ENCODE measurements at places on chromosomes 11 and 22.
A peak's percentile ranks its signal among the peaks of the same experiment; 100 is the strongest.

DNA sequence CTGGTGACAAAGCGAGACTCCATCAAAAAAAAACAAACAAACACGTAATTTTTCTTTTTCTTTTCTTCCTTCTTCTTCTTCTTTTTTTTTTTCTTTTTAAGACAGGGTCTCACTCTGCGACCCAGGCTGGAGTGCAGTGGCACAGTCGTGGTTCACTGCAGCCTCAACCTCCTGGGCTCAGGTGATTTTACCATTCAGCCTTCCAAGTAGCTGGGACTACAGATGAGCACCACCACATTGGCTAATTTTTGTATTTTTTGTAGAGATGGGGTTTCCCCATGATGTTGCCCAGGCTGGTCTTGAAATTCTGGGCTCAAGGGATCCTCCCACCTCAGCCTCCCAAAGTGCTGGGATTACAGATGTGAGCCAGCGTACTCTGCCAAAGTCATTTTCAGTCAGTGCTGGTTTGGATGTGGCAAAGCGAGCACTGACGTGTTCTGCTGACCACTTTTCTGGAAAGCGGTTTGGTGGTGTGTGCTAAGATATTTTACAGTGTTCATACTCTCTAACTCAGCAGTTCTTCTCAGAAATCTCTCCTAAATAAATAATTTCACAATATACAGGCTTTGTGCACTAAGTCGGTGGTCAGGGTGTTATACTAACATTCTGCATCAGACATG is 10.7 kb downstream of the FAM118A start:
- DNase-seq, result no peak

GRCh38 chr11:23021287-23021863 is 161.1 kb upstream of the CCDC179 start:
- DNase-seq, result peak; percentile 1

GRCh38 chr11:22711071-22711770 is 44.8 kb downstream of the GAS2 start:
- DNase-seq, result no peak

DNA sequence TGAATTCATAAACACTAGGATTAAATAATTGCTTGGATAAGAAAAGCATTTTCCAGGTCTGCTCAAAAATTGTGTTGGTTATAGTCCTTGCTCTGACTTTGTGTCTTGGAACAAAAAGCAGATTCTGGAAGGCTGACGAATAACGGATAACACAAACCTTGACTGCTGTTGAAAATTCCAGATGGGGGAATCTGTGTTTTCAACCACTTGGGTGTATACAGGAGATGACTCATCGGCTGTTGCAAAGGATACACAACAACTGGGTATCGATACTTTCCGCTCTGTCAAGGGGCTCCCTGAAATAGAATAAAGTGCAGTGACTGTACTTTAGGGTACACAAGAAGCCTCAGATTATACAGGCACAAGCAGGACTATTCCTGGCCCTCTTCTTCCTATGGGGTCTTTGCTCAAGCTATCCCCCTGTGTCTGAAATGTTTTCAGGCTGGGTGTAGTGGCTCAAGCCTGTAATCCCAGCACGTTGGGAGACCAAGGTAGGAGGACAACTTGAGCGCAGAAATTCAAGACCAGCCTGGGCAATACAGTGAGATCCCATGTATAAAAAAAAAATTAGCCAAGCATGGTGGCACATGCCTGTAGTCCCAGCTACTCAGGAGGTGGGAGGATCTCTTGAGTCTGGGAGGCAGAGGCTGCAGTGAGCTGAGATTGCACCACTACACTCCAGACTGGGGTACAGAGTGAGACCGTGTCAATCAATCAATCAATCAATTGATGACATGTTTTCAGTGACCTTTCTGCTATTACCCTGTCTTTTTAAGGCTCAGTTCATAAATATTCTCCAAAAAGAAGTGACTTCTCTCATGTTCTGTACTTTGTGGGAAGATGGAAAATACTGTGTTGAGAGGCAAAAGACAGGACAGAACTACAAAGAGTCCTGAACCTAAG is 48.6 kb upstream of the UCP3 start:
- no peak for DNase-seq

DNA sequence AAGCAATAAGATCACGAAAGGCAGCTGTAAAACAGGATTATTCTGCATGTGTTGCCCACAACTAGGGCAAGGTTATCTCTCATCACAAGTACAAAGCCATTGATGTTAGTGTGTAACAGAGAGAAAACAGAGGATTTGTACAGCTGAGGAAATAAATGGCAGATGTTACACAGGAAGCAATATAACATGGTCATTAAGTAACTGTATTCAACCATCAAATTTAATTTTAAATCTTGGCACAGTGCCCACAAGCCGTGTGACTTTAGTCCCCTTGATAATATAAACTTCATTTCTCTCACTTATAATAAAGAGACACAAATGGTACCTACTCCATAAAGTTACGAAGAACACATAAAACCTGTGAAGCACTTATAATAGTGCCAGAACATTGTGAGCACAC is 17.3 kb downstream of the OR51E2 start:
- DNase-seq, result peak; percentile 96

Measured in NCI-H510A treated with DMSO at 0.1 percent for 48 hours (cell line).